ENCODE measurements at places on chromosomes 7 and 10. TPM values are rescaled to one million over a fixed set of nuclear protein-coding genes. Genes with fewer than 3 reads are reported as not detected.

DNA sequence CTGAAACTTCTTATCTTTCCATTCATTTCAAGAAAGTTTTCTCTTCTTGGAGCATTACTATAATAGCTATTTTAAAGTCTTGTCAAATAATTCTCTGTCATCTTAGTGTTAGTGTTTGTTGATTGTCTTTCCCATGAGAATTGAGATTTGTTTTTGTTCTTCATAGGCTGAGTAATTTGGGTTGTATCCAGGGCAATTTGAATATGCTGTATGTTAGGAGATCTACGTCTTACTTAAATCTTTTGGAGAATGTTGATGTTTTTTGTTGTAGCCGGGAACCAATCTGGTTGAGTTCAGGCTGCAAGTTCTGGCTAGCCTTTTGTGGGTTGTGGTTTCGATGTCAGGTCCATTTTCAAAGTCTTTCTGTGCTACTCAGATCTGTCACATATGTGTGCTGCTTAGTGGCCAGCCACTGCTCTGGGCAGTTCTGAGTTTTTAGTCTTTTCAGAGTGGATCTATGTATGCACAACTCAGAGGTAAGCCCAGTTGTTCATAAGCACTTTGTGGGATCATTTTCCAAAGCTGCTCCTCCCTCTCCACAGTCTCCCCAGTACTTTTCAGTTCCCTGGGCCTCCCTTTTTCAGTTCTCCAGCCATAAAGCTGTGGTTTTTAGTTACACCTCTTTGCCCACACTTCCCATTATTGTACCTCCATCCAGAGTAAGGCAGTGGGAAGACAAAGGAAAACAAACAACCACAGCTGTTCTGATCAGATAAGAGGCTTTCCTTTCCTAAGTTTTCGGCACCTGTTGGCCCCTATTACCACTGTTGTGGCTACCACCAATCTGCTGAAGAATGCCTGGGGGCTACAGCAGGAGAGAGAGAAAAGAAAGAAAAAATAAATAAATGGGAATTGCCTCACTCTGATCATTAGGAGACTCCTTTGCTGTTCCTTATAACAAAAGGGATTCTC is 4.7 kb upstream of the CCNJ start:
- peaks cover 3% of the 10 kb centered on the region for H3K36me3 ChIP-seq
- no peak overlapping the region for H3K27ac ChIP-seq
- H3K27me3 ChIP-seq: peaks cover 17% of the 10 kb centered on the region
- no peak for DNase-seq
- no peak overlapping the region for H3K4me3 ChIP-seq
- peaks cover 7% of the 10 kb centered on the region for H3K4me1 ChIP-seq

GRCh38 chr7:107332488-107333269 is 137.2 kb upstream of the GPR22 start:
- H3K27ac ChIP-seq: peak overlapping the region; percentile 1
- peak overlapping the region; percentile 61 for H3K4me3 ChIP-seq
- peaks cover 15% of the 10 kb centered on the region for H3K36me3 ChIP-seq
- H3K4me1 ChIP-seq: peaks cover 14% of the 10 kb centered on the region
- H3K27me3 ChIP-seq: no peaks in the 10 kb centered on the region
- DNase-seq: no peak

GRCh38 chr10:130554701-130555410 is 418.7 kb downstream of the GLRX3 start:
- DNase-seq: no peak
- H3K27ac ChIP-seq: no peak overlapping the region
- H3K4me3 ChIP-seq: no peak overlapping the region

GRCh38 chr7:26397796-26398426 is 106.2 kb downstream of the SNX10 start:
- H3K4me3 ChIP-seq: peak overlapping the region; percentile 73
- peaks cover 15% of the 10 kb centered on the region for H3K4me1 ChIP-seq
- no peak overlapping the region for H3K27ac ChIP-seq
- peak; percentile 44 for DNase-seq
- no peaks in the 10 kb centered on the region for H3K36me3 ChIP-seq
- H3K27me3 ChIP-seq: peaks cover 65% of the 10 kb centered on the region

GRCh38 chr10:110556969-110557601 is 10.4 kb upstream of the SMC3 start:
- no peak overlapping the region for H3K4me3 ChIP-seq
- no peak overlapping the region for H3K27ac ChIP-seq
- DNase-seq: peak; percentile 55

- H3K4me1 ChIP-seq: peaks cover 25% of the 10 kb centered on the region
- peak overlapping the region; percentile 67 for H3K27ac ChIP-seq
- H3K4me3 ChIP-seq: no peak overlapping the region
- no peak for DNase-seq
These were observed 55.7 kb downstream of the CUBN start for GRCh38 chr10:17073725-17074540.

DNA sequence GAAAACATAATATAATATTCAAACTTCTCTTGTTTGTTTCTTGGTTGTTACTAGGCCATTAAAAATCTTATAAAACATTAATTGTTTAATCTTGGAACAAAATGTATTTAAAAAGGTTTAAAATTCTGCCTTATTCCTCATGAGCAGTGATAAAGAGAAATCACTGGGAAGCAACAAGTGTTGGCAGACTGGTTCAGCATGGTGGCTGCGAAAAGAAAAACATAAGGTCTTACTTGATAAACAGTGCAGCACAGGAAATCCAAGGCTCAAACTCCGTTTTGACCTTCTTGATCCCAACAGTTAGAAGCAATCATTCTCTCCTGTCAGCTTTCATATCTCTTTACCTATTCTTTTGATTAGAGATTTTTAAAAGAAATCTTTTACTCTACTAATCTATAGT is 530.8 kb downstream of the CNTNAP2 start:
- no peaks in the 10 kb centered on the region for H3K27me3 ChIP-seq
- no peaks in the 10 kb centered on the region for H3K4me1 ChIP-seq
- H3K4me3 ChIP-seq: no peak overlapping the region
- DNase-seq: no peak

DNA sequence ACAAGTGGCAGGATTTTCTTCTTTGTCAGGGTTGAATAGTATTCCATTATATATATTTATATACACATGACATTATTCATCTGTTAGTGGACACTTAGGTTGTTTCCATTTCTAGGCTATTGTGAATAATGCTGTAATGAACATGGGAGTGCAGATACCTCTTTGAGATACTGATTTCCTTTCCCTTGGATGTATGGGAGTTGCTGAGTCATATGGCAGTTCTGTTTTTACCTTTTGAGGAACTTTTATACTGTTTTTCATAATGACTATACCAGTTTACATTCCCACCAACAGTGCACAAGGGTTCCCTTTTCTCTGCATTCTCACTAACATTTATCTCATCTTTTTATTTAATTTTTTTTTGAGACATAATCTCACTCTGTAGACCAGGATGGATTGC is 1.8 kb upstream of the CLCN1 start:
- H3K36me3 ChIP-seq: peaks cover 18% of the 10 kb centered on the region
- no peak overlapping the region for H3K4me3 ChIP-seq
- no peaks in the 10 kb centered on the region for H3K27me3 ChIP-seq
- H3K27ac ChIP-seq: no peak overlapping the region
- no peak for DNase-seq

DNA sequence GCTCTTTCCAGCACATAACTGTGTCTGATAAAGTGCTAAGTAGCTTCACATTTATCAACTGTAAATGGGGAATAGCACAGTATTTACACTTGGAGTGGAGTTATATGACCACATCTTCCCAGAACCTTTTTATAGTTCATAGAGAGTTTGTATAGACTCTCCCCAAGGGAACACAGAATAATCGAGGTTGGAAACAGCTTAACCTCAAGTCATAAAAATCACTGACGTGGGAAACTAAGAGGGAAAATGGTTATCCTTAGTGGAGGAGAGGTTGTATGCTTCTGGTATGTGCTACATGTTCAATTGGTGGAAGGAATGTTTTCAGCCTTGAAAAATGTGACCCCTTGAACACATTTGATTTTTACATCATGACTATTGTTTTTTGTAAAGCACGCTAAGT is 167.9 kb upstream of the KIAA1217 start:
- no peaks in the 10 kb centered on the region for H3K4me1 ChIP-seq
- no peak overlapping the region for H3K27ac ChIP-seq
- no peak for DNase-seq
- H3K27me3 ChIP-seq: no peaks in the 10 kb centered on the region
- H3K4me3 ChIP-seq: no peak overlapping the region

GRCh38 chr10:24039897-24040296 is 169.0 kb upstream of the KIAA1217 start:
- no peak for DNase-seq
- H3K36me3 ChIP-seq: no peaks in the 10 kb centered on the region
- H3K27ac ChIP-seq: no peak overlapping the region

Gene BTBD16
- not detected for total RNA-seq

Gene OR2A12
- total RNA-seq: not detected

Gene SPDYE5
- not detected for total RNA-seq

Gene NCF1
- 1.8 TPM for total RNA-seq

Measured in activated naive CD8-positive, alpha-beta T cell treated with anti-CD3 and anti-CD28 coated beads for 36 hours (primary cell).